ENCODE measurements at places on chromosomes 4 and X.

DNA sequence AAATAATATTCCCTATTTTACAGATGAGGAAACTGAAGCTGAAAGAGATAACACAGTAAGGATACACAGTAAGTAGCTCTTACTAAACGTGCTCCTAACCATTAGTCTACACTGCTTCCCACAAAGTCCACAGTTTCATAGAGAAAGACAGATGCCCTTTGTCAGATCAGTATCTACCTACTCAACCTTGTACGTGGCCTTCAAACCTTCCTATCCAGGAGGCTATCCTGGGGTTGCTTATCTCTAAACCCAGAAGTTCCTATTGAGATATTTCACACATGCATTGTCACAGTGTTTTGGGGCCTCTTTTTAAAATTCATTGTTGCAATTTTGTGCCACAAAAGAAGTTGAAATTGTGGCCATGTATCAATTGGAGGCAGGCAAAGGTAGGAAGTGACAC is 208.0 kb downstream of the ENOX2 start:
- no peaks in the 10 kb centered on the region for H3K4me1 ChIP-seq
- H3K27me3 ChIP-seq = no peaks in the 10 kb centered on the region
- DNase-seq = no peak
- no peaks in the 10 kb centered on the region for H3K36me3 ChIP-seq

DNA sequence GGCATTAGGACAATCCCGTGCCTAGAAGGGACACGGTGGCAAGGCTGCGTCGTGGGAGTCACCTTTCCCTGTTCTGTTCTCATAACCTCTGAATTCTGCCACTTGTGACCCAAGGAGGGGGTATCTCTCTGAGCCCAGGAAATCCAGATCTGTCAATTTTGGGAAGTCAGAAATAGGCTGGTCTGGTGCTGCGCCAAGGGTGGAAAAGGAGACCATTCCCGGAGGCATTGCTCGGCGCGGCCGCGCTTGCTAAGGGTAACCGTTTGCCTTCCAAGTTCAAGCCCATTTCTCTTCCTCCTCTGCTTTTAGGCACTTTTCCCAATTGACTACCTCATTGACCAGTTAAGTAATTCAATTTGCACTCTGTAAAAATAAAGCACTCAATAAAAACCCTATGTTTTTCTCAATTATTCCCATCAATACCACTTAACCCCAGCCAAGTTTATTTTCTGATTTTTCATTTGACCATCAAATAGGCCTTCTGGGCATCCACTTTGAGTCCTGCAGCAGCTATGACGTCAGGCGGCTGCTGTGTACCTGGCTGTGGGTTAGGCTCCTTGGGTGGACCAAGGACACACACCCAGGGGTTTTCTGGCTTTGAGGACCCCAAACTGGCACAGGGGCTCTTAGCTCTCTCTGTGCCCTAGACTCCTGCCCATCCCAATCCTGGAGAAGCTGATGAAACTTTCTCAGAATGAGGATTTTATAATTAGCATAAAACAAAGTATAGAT is 12.5 kb downstream of the SORCS2 start:
- H3K36me3 ChIP-seq = no peaks in the 10 kb centered on the region
- H3K27me3 ChIP-seq = no peaks in the 10 kb centered on the region
- no peak for DNase-seq
- H3K4me1 ChIP-seq = peaks cover 24% of the 10 kb centered on the region

DNA sequence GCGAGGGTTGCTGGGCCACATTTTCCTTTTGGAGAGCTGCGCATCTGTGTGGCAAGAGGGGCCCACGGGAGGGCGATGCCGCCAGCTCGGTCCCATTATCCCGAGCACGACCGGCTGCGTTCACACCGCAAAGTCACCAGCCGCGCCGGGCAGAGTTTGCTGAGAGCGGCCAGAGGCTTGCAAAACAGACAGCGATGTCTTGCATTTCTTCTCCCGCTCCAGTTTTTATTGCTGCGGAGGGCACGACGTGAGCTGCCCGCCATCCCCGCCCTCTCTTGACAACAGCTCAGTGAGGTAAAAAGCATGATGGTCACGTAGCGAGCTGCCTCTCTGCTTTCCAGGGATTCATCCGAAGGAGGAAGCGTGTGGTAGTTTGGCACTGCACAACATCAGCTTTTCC is 102.1 kb upstream of the TENM3 start:
- no peak for DNase-seq
- H3K27me3 ChIP-seq = peaks cover 56% of the 10 kb centered on the region
- no peak overlapping the region for H3K27ac ChIP-seq
- peaks cover 16% of the 10 kb centered on the region for H3K4me1 ChIP-seq
- no peak overlapping the region for H3K4me3 ChIP-seq

GRCh38 chr4:127182687-127183086 is 450.1 kb upstream of the INTU start:
- no peak overlapping the region for H3K27ac ChIP-seq
- no peaks in the 10 kb centered on the region for H3K27me3 ChIP-seq
- H3K4me3 ChIP-seq = no peak overlapping the region
- DNase-seq = no peak

DNA sequence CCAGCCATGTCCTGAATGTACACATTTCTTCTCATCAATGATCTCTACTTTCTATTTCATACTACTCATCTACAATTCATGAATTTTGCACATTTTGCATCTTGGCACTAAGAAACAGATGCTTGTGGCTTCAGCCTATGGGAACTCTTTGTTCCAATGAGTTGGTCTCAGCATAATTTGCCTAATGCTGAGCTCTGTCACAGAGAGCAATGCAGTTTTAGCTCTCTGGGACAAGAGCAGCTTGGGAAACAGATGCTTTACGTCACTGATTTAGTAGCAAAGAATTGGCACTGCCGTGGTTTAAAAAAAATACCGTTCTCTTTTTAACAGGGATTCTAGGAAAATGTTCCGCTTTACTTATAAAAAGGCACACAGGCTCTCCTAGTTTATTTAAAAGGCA is 162.4 kb downstream of the WDFY3 start:
- H3K4me3 ChIP-seq = no peak overlapping the region
- no peaks in the 10 kb centered on the region for H3K4me1 ChIP-seq
- no peak for DNase-seq

- peaks cover 95% of the 10 kb centered on the region for H3K27me3 ChIP-seq
- no peaks in the 10 kb centered on the region for H3K36me3 ChIP-seq
- H3K27ac ChIP-seq = no peak overlapping the region
- peak; percentile 51 for DNase-seq
- no peak overlapping the region for H3K4me3 ChIP-seq
These were observed 7.6 kb upstream of the NKX1-1 start for GRCh38 chr4:1413687-1414479.

GRCh38 chrX:70293621-70294020 is 3.7 kb downstream of the KIF4A start:
- H3K36me3 ChIP-seq = no peaks in the 10 kb centered on the region
- H3K27ac ChIP-seq = no peak overlapping the region
- no peaks in the 10 kb centered on the region for H3K4me1 ChIP-seq
- H3K4me3 ChIP-seq = no peak overlapping the region

DNA sequence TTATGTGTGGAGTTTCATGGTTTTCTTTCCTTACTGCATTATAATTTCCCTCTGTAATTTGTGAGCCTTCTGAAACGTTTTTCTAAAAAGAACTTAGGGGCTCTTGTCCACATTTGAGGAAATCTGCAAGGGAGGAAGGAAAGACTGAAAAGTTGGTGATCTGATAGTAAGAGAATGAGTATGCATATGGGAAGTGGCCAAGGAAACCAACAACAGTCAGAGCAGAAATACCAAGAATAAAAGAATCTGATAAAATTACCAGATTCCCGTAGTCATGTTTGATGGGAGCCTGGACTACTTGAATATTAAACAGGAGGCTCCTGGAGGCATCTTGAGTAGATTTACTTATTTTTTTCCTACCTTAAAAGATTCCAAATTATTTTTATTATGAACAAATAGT is 50.1 kb downstream of the MEPE start:
- no peak overlapping the region for H3K27ac ChIP-seq
- H3K36me3 ChIP-seq = no peaks in the 10 kb centered on the region
- DNase-seq = no peak
- no peaks in the 10 kb centered on the region for H3K27me3 ChIP-seq
- no peaks in the 10 kb centered on the region for H3K4me1 ChIP-seq

All from tibial artery (tissue), 4 donors.